GM12864 (cell line): ENCODE measurements at places on chromosomes 13 and 19.

DNA sequence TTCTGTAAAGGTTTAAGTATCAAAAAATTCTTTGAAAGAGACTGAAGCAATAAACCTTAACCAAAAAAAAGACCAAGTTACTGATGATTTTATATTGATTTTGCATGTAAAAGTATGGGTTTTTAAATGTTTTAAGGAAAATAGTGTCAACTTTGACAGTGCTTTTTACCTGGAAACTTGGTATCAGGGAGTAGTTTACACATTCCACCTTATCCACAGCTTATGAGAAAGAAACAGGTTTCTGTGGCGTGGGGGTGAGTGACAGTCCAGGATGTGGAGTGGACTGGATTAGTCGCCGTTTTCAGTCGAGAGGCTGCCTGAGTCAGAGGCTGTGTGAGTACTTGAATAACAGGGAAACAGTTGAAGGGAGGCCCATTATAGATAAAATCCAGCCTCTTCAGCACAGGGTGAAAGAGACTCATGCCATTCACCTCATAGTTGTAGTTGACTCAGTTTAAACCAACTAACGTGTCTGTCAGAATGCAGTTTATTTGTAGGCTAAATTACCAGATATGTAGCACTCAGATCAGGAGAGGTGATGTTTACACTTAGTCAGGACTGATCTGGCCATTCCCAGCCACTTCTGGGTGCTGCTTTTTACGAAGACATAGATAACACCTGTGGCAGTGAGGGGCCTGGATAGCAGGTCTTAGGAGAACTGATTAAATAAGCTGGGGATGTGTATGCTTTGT is 595 bp upstream of the GPR183 start:
- DNase-seq, result no peak

- DNase-seq, result no peak
These were observed 847.2 kb upstream of the GPC6 start for GRCh38 chr13:92379371-92379770.

- DNase-seq, result no peak
These were observed 6.1 kb downstream of the CAPN12 start for GRCh38 chr19:38737921-38738737.

- no peak for DNase-seq
These were observed 450.4 kb downstream of the FGF9 start for GRCh38 chr13:22121146-22121739.

DNA sequence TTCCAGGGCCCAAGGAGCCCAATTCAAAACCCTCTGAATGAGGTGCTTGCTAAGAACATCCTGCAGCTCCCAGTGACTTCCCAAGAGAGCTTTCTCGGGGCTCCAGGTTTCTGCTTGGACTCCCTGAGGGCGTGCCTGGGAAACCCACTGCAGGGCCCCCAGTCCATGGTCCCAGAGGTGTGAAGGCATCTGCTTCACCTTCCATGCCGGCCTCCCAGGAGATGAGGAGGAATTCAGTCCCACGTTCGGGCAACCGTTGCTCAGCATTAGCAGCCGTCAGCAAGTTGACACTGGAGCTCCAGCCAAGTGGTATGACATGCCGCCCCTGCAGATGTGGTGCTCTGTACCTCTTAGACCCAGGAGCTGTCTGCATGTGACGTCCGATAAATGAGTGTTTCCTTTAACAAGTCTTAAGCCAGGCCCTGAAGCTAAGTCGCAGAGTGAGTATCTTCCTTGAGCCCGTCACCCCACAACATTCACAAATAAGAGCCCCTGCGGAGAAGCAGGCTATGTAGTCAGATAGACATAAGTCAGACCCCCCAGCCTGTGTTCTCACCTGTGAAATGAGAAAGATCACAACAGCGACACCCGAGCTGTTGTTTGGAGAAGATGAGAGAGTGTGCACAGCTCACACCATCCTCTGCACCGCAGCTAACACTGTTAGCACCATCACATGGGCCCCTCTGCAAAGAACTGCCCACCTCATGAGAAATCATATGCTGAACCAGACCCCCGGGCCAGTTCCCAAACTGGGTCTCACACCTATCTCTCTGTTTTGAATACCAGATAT is 150.3 kb downstream of the KATNAL1 start:
- no peak for DNase-seq

- DNase-seq, result no peak
These were observed 21.2 kb downstream of the SIGLEC7 start for GRCh38 chr19:51163257-51163656.

GRCh38 chr13:102962430-102962829 is 103.8 kb downstream of the SLC10A2 start:
- DNase-seq, result no peak

- peak; percentile 55 for DNase-seq
These were observed 18.1 kb upstream of the GSX1 start for GRCh38 chr13:27774169-27774568.

DNA sequence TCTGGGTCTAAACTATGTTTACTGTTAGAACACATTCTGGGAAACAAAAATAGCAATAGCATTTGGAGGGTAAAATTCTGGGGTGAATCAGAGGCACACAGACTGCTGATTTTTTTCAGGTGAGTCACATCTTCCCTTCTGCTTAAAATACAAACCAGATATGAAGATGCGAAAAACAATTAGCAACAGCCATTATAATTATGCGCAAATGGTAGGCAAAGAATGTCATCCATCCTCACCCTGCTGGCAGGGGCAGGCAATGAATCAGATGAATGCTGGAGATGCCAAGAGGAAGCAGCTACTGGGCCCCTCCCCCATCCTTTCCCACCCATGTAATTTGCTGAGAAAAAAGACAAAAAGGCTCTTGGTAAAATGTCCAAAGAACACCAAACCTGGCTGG is 282.9 kb downstream of the KLF5 start:
- DNase-seq, result no peak

- DNase-seq, result no peak
These were observed 183.0 kb downstream of the RFC3 start for GRCh38 chr13:34000955-34001354.

GRCh38 chr19:16446724-16447368 is 24.9 kb downstream of the EPS15L1 start:
- DNase-seq, result peak; percentile 58

DNA sequence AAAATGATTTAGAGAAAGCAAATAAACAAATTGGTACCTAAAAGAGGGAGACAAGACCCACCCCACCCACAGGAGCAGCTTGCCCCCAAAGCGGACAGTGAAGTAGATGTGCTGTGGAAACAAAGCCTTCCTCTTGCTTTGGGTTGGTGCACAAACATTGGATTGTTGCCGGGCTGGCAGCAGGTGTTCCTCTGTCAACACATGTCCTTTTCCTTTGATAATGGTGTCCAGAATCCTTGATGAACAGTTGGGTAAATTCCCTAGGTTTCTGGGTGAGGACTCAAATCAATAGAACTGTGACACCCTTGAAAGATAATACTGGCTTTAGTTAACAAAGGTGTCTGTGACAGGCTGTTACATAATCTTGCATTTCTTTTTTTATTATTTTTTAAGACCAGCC is 311.8 kb downstream of the SPRY2 start:
- DNase-seq, result no peak

DNA sequence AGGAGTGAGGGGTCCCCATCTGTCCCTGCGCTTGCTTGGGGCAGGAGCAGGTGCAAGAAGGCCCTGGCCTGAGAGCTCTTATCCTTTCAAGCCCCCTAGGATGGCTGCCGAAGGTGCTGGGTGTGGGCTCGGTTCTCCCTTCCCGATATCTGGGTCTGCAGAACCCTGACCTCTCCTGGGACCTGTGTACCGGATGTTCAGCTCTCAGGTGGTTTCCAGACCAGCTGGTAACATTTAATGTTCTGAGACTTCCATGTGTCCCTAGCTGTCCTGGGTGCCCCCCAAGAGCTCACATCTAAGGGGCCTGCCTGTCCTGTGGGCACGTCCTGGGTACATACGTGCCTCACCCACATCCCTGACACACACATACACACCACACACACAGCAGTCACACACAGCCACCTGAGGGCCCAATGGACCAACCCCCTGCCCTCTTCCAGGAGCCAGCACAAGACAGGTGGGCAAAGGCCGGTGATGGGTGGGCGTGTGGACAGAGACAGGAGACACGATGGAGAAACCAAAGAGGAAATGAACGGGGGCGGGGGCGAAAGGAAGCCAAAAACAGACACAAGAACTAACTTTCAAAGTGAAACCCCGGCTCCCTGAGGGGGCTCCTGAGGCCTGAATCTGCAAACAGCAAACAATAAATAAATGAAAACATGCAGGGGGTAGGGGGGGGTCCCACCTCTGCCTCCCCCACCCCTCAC is 124.3 kb downstream of the PTPRS start:
- DNase-seq, result no peak

- no peak for DNase-seq
These were observed 247.7 kb upstream of the IRS2 start for GRCh38 chr13:110034031-110034549.

DNA sequence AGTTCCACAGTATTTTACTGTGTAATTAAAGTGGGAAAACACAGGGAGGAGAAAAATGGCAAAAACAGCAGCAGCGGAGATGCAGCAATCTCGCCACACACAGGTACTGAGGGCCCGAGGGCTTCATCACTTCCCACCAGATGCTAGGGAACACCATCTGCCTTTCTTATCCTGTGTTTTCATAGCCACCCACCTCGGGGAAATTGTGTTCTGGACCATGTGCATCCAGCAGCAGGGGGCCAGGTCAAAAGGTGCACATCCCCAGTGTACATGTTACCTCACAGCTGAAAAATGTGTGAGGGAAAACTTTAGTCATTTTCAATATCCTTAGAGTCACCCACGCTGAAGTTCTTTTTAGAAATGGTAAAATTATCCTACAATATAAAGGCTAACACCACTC is 30.2 kb downstream of the PDCD5 start:
- DNase-seq, result no peak

GRCh38 chr13:24906268-24906667 is 142.3 kb downstream of the RNF17 start:
- no peak for DNase-seq

- DNase-seq, result no peak
These were observed 13.9 kb downstream of the CEACAM3 start for GRCh38 chr19:41810301-41810700.

DNA sequence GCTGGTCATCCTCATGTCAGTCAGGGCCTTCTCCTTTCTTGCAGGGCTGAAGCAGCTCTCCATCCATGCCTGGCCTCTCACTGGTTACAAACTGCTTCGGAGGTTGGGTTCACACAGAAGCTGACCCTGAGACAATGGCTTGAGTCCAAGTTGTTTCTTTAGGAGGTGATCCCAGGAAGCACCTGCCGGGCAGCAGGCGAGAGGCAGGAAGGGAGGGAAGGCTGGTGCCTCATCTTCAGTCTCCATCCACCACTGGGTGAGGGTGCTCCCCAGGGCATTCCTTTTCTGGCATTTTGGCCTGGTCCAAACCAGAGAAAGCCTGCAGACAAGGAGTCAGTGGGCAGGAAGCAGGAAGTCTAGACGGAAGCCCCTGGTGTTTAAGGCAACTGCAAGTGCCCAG is 17.6 kb upstream of the SPATA13 start:
- DNase-seq, result no peak

DNA sequence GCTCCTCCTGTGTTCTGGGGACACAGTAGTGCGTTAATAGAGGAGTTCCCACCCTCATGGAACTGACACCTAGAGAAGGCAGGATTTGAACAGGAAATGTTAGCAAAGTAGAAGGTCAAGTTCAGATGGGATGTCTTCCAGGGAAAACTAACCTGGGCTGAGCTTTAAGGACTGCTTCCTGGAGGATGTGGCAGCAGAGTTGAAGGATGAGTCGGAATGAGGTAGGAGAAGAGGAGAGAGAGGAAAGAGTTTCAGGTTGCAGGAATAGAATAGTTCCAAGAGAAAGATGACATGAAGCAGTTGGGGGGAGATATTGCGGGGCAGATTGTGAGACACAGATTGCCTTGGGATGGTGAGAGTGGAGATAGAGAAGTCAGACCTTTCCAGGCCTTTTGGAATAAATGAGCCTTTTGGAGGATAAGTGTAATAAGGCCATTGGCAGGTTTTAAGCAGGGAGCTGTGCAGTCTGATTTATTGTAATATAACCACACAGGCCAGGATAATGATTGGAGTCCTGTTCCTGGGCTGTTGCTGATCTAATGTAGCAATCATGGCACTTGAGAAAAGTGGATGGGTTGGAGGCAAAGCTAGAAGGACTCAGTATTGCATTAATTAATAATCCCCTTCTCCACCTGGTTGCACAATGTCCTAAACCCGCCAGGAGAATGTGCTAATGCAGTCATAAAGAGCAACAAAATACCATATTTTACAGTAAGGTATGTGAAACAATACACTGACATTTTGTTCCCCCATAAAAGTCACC is 205.4 kb downstream of the SHISA2 start:
- no peak for DNase-seq

DNA sequence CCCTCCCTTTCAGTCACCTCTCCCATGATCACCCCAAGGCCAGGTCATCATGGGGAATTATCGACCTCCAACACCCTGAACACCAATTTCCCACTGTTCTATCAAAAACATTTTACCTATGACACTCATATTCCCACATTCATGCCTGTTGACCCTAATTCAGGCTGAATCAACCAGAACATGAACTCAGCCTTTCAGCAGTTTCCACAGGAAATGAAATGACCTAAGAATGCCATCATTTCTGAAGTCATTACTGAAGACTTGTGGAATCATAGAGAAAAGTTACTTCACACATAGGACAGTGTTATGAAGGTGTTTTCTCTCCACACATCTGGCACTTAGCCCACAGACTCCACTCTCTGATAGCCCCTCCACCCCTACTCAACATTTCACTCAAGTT is 29.9 kb upstream of the FAM124A start:
- DNase-seq, result no peak

GRCh38 chr19:46496304-46496703 is 637 bp upstream of the PNMA8B start:
- no peak for DNase-seq

GRCh38 chr13:41061075-41061913 is at the start of gene WBP4:
Gene WBP4, plus strand, starts transcription at chr13:41061509. Its CDS starts 165 bp downstream, at chr13:41061674.
- DNase-seq, result peak; percentile 83

GRCh38 chr13:103931331-103931845 is 865.2 kb upstream of the SLC10A2 start:
- no peak for DNase-seq

DNA sequence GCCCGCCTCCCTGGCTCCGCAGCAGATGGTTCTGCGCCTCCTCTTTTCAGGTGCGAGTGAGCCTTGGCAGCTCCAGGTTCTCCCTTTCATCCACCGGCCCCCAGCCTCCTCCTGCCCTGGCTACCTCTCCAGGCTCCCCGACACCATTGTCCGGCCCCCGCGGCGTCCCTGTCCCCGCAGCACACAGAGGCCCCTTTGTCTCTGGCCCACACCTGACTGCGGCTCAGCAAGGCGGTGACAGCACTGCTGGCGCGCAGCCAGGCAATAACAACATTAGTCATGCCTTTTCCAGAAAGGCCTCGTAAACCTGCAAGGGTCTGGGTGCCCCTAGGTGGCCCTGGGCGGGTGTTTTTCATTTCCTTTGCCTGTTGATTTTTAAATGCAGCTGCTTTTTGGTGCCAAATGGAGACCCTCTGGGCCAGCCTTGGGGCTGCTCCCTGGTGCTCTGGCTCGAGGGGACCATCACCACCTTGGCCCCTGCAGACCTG is 73.2 kb upstream of the MEDAG start:
- DNase-seq, result no peak

GRCh38 chr13:51419001-51419636 is 33.7 kb downstream of the INTS6 start:
- no peak for DNase-seq
